Activated T-cell treated with anti-CD3 and anti-CD28 coated beads, Interleukin-2, amount 50 U/mL, for 48 hours (primary cell): ENCODE measurements at places on chromosomes 12 and 14.

DNA sequence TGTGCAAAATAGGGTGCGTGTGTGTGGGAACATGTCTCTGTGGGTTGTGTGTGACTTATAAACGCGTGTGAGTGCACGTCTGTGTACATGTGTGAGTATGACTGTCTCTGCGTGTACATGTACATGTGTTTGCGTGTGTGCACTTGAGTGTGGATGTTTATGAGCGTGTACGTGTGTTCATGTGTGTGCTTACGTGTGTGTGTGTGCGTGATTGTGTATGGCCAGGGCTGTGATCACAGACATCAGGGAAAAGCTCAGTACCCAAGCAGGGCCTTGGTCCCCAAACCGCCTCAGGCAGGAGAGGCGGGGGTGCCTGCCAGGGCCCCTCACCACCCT lies 326.3 kb upstream of the DIO3 start:
- no peak for DNase-seq

- no peak for DNase-seq
Measured at GRCh38 chr12:79141776-79142175, 277.2 kb downstream of the SYT1 start.

- DNase-seq: no peak
Measured at GRCh38 chr14:29075761-29076160, 309.2 kb downstream of the FOXG1 start.

- DNase-seq: no peak
Measured at GRCh38 chr14:63203618-63204406, 431 bp upstream of the RHOJ start.

DNA sequence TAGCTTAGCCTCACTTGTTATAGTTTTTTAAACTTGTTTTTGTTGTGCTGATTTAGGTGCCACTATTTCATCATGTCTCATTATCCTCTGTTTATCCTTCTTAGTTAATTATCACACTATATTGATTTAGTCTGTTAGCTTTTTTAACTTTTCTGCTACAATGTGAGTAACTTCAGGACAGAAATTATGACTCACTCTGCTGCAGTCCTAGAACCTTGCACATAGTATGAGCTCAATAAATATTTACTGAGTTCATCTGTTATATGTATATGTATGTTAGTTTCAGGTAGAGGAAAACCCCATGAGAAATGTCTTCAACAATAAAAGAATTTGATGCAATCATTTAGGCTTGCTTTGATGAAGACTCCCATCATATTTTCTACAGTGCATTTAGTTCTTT lies 224.3 kb upstream of the NAV3 start:
- DNase-seq: no peak

- DNase-seq: no peak
Measured at GRCh38 chr12:95517246-95517645, 34.0 kb downstream of the USP44 start.

- DNase-seq: no peak
Measured at GRCh38 chr14:48274826-48275225, 599.4 kb upstream of the MDGA2 start.

DNA sequence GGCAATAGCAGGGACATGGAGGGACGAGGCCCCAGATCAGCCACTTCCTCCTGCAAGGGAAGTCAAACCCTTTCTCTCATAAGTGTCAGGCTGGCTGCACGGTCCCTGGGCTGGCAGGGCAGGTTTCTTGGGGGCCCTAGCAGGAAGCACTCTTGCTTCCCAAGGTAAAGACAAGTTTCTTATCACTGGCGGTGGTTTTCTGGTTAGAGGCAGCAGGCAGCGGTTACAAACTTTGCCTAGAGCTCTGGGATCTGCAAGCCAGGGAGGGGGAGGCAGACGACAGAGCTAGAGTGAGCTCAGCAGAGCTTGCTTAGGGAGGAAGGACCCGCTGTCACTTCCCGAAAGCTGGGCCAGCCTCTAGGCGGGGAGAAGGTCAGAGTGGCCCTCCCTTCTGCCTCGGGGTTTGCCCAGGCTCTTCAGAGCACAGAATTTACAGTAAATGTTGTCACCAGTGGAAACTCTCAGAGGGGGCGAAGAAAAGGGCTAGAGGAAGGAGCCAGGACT lies 20.4 kb downstream of the BATF start:
- peak; percentile 90 for DNase-seq

GRCh38 chr12:56299308-56299852 lies 750 bp downstream of the CS start:
- DNase-seq: no peak

GRCh38 chr14:88289234-88289633 lies 33.8 kb downstream of the KCNK10 start:
- DNase-seq: no peak

DNA sequence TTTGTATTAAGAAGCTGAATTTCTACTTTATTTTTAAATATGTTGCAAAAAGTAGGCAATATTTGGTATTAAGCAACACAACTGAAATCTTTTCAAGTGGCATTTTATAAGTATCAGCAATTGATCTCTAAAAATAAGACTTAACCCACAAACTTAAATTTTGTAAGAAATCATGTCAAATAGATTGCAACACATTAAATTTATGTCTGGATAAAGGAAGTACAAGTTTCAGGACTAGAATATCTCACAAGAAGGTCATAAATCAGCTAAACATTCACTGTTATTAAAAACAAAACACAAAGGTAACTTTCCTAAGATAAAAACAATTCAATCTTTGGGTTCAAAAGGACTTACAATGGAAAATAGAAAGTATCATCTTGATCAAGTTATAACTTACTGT lies 32.8 kb downstream of the CPNE8 start:
- DNase-seq: no peak

- no peak for DNase-seq
Measured at GRCh38 chr12:21413369-21414277, 23.8 kb upstream of the PYROXD1 start.

- no peak for DNase-seq
Measured at GRCh38 chr12:102885043-102885932, 31.8 kb downstream of the PAH start.

- DNase-seq: peak; percentile 45
Measured at GRCh38 chr14:73238424-73238852, 1.1 kb downstream of the PAPLN start.

DNA sequence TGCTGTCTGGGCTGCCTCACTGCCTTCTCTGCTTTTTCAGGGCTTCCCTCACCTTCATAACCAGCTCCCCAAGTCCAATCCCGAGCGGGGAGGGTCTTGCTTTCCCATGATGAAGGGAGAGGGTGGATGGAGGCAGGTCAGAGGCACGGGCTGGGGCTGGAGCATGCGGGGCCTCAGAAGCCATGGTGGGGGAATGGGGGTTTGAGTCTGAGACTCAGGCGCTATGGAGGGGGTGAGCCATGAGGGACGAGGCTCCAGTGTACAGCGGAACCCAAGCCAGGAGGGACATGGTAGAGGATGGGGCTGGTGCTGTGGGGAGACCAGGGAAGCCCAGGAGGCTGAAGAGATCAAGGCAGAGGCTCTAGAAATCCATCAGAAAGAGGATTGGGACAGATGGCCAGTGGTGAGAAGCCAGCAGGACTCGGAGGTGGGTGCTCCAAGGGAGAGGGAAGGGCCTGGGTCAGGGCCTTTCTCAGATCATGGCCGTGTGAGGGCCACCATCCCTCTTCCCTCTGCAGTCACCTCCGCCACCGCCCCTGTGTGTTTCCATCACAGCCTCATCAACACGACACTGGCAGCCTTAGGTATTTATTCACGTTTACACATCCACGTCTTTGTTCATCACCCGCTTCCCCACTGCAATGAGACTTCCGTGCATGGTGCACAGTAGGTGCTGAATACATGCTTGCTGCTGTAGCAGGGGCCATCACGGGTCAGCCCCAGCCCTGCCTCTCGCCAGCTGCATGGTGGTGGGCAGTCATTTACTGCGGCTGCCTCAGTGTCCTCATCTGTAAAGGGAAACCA lies 144.7 kb downstream of the ADGRD1 start:
- DNase-seq: no peak

DNA sequence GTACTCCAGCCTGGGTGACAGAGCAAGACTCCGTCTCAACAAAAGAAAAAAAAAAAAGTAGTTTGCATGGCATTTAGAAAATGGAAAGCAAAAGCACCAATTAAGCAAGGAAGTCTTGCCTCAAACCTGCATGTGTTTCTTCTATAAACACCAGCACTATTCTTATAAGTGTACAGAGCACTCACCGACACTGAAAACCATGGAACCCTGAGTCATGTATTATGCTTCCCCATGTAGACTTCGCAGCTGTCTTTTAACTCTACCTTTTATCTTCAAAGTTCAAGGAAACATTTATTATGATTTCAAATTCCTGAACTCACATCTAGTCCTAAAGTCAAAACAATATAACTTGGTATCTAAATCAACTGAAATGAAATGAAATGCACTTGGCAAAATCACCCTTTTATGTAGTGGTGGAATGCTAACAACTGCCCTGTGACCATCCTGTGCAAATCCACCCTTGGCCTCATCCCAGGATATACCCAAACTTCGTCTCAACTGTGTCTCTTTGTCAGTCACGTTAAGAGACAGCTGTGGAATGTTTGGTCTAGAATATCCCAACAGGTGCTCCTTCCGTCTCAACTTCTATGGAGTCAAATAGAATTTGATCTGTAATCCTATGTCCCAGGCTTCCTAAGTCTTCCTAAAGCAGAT lies 4.8 kb downstream of the BCAT1 start:
- DNase-seq: no peak

- no peak for DNase-seq
Measured at GRCh38 chr12:116435984-116436383, 123.2 kb upstream of the MAP1LC3B2 start.

DNA sequence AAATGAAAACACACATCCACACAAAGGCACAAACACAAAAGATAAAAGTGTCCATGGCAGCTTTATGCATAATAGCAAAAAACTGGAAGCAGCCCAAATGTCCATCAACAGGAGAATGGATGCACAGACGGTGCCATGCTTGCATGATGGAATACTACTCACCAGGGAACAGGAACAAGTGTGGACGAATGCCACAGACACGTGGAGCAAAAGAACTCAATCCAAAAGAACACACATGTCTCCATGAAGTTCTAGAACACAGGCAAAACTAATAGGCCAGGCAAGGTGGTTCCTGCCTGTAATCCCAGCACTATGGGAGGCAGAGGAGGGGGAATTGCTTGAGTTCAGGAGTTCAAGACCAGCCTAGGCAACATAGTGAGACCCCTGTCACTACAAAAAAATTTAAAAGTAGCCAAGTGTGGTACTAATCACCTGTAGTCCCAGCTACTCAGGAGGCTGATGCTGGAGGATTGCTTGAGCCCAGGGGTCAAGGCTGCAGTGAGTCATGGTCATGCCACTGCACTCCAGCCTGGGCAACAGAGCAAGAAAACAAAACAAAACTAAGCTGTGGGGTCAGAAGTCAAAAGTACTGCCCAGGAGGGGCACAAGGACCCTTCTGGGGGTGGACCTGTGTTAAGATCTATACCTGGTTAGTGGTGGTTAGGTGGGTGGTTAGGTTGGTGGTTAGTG lies 7.3 kb upstream of the TMEM119 start:
- no peak for DNase-seq

DNA sequence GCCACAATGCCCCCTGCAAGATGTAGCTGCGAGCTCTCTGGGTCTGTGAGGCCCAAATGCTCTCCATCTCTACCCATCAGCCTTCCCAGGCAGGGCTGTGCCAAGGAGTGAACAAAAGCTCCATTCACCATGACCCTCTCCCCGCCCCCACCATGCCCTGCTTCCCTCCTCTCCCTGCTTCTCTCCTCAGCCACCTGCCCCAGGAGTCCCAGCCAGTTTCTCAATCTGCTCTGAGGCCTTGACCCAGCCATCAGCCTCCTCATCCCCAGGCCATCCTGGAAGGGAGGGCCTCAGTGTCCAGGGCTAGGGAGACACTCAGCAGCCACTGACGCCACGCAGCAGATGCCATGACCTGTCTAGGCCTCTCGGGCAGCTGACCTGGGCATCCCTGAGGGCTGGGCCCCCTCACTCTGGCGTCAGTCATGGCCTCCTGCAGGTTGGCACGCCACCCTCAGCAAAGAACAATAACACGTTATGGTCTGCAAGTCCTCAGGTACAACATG lies 8.5 kb upstream of the KRT5 start:
- no peak for DNase-seq

DNA sequence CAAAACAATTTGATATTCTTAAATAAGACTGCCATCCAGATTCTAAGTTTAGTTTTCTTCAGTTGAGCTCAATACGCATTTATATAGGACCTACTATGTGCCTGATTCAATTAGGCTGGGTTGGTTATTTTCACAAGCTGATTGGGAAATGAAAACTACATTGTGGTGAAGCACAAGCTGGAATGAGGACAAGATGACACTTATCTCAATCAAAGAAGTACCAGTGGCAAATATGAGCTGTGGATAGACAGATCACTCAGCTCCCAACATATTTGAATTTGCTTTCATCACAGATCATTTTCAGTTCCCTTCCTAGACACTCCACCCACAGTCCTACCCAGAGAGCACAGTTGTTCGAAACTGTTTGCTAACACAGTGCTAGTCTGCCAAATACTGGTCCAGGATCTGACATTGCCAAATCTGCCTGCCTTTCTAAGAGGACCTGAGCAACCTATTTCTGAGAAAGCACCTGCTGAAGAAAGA lies 74.7 kb downstream of the LLPH start:
- no peak for DNase-seq

GRCh38 chr12:121628037-121628436 lies 1.7 kb downstream of the ORAI1 start:
- DNase-seq: no peak

GRCh38 chr14:78445275-78445674 lies 275.1 kb downstream of the NRXN3 start:
- DNase-seq: no peak

GRCh38 chr14:34224221-34224620 lies 237.8 kb downstream of the SPTSSA start:
- DNase-seq: no peak

- DNase-seq: peak; percentile 74
Measured at GRCh38 chr14:91377700-91378652, 39.6 kb downstream of the CCDC88C start.

DNA sequence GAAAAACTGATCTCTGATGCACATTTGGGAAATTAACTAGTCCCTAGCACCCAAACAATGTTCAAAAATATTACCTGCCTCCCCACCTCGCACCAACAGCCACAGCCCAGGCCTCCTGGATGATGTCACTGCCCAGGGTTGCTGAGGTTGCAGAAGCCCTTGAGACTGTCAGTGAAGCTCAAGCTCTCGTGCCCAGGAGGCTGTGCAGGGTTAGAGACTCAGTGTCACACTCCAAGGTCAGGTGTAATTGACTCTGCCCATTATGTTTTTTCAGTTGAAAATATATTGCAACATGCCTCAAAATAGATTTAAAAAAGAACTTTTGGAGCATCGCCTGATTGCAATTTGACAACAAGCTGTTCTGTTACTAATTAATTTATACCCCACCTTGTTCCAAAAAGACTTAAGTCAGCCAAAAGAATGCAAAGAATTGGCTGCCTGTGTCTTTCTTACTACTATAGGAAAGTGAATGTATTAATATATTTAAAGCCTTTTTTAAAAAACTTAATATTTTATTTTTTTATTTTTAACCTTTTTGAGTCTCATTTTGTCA lies 72.3 kb downstream of the CMAS start:
- DNase-seq: no peak

GRCh38 chr14:69708586-69709560 lies 58.1 kb upstream of the SRSF5 start:
- DNase-seq: peak; percentile 58

- DNase-seq: no peak
Measured at GRCh38 chr12:7075939-7076338, 15.4 kb downstream of the C1S start.

- DNase-seq: no peak
Measured at GRCh38 chr12:101173197-101173749, 36.8 kb downstream of the SLC5A8 start.

- no peak for DNase-seq
Measured at GRCh38 chr12:124007826-124008570, 35.0 kb downstream of the ZNF664 start.

- peak; percentile 88 for DNase-seq
Measured at GRCh38 chr14:91317381-91318308, 73.1 kb upstream of the GPR68 start.

- no peak for DNase-seq
Measured at GRCh38 chr12:60689137-60689536, 1093.3 kb downstream of the SLC16A7 start.
